Activated CD8-positive, alpha-beta memory T cell treated with anti-CD3 and anti-CD28 coated beads for 1 hour (primary cell): ENCODE measurements at places on chromosomes 16 and 17.

- DNase-seq, result no peak
These were observed 6.4 kb downstream of the ATP1B2 start for GRCh38 chr17:7656958-7657609.

DNA sequence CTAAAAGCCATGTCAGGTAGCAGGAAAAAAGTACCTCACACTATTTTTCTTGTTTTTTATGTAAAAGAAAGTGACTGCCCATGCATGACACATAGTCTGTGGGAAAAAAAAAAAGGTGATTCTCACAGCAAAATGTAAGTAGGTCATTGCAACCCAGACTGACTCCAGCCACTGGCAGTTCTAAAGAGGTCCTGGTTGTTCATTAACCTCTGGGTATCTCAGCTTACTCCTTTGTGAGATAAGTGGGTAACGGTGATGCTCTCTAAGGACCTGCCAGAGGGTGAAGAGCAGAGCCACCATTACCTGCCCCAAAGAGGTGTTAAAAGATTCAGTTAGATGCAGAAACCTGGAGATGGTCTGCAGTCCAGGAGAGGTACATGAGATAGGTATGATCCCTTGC is 531.9 kb downstream of the GRIN2A start:
- DNase-seq, result no peak

- no peak for DNase-seq
These were observed 15.0 kb downstream of the TBKBP1 start for GRCh38 chr17:47708864-47709541.

- no peak for DNase-seq
These were observed 6.0 kb upstream of the LPCAT2 start for GRCh38 chr16:55502801-55503366.

DNA sequence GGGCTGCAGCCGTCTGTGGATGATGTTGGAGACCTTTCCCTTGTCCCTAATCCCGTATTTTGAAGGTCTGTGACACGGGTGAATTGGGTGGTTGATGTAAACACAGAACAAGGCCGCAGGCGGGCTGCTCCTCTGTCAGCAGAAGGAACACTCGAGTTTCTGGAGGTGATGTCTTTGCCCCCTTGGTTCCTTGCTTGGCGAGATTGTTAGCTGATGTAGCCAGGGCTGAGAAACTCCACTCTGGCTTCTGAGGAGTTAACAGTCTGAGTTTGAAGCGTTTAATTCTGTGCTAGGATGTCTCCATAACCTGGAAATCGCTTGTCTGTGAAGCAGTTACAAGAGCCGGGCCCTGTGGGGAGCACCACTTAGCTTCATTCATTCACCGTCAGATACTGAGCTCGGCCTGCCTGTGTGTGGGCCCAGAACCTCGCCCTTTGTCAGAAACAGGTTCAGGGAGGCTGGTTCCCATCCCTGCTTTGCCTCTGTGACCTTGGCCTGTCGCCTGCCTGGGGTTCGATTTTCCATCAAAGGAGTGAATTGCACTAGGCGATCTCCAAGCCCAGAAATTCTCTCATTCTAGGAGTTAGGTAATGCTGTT is 1.3 kb downstream of the MAPK8IP3 start:
- DNase-seq, result no peak

DNA sequence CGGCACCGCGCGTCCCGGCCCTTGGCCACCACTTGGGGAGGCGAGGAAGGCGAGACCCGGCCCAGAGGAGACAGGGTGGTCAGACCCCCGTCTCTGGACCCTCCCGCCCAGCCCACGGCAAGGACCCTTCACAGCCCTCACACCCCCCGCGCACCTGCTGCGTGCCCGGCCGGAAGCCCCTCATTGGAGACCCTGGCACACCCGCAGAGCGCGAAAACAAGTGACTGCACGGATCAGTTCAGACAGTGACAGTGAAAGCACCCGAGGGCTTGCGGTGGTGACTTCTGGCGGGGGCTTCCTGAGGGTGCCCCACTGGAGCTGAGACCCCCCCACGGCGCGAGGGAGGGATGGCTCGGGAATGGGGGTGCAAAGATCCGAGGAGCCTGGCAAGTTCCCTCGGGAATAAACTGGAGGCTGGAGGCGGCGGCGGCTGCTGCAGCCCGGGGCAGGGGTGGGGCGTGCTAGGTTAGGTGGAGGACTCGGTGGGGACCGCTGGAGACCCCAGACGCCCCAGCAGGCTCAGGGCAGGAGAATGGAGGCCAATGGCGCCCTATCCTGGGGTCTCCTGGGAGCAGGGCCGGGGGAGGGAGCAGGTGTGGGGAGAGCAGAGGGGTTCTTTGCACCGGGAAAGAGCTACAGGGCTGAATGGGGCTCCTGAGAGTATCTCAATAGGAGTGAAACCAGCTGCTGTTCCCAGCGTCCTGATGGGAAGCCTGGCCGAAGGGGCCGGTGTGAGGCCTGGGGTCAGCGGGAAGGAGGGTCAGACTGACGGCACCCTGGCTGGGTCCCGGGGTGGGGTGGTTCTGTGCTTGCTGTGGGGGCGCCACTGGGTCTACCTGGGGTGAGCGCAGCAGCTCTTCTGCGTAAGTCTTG is 824 bp upstream of the FBXL16 start:
- DNase-seq, result no peak

- DNase-seq, result no peak
These were observed 5.1 kb upstream of the FOXL1 start for GRCh38 chr16:86573215-86573614.

- DNase-seq, result no peak
These were observed 85.7 kb downstream of the CMIP start for GRCh38 chr16:81530296-81530721.

GRCh38 chr17:60781880-60782412 is 104.3 kb downstream of the BCAS3 start:
- DNase-seq, result no peak

DNA sequence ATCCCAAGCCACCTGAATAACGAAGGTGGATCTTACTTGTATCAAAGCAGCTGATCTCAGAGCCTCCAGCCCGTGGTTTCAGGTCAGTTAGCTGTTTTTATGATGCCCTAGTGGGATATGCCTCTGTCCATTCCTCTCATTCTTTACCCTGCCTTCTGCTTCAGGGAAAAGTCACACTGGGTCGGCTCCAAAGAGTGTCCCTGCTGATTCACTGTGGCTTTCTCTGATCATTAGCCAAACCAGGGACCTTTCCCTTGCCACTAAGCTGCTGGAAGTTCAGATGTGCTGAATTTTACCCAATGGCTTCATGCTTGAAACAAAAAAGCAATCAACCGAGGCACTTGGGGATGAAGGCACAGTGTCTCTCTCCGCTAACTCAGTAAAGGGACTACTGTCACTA is 170.2 kb upstream of the SALL1 start:
- DNase-seq, result no peak

DNA sequence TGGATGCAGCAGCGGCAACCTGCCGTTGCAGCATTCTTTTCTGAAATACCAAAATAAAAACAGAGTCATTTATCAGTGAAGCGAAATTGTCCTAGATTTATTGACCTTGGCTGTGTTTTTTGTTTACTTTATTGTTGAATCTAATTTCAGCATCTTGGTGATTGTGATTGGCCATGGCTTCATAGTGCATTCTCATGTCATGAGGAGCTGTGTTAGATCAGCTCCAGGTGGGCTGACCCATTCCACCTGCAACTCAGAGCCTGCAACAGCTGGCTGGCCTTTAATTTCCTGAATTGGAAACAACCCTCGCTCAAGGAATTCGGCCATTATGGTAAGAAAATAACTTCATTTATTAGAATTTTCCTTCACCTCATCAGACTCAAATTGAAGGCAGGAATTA is 16.4 kb downstream of the KRT24 start:
- DNase-seq, result no peak

DNA sequence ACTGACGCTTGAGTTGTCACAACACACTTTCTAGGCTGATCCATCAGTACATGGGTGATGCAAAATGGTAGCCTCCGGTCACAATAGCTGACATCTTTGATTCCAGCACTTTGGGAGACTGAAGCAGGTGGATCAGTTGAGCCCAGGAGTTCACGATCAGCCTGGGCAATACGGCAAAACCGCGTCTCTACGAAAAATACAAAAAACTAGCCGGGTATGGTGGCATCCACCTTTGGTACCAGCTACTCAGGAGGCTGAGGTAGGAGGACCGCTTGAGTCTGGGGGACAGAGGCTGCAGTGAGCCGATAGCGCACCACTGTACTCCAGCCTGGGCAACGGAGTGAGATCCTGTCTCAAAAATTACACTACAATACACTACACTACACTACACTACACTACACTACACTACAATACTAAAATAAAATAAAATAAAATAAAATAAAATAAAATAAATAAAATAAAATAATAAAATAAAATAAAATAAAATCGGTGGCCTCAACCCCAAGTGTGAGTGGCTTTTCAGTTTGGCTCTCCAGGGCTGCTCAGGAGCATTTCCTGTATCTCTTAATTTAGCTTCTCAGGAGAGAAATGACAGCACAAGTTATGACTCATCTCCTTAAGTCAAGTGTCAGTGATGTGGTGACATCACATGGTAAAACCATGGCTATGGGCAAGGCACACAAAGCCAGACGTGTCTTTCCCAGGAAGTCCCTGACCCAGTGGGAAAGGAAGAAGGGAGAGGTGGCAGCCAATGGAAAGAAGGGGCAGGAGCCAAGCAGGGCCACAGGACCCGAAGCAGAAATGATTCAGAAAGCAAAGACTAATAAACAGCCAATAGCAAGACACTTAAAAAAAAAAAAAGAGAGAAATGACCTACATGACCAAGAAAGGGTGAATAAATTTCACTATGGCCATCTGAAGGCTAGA is 75.3 kb upstream of the TBC1D3K start:
- no peak for DNase-seq

DNA sequence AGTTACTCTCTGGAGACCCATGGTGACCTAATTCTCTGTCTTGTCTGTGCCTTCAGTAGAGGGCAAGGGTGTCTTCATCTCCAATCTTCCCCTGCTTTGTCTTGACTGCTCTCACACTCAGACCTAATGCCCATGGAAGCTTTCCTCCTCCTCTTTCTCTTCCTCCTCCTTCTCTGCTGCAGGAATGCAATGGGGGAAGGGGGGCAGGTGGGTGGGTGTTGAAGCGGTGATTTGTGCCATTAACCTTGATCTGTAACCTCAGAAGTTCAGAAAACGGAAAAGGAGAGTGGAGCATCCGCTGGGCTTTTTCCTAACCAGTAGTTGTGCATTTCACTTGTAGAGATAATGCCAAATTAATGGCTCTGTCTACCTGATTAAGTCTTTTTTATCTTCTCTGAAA is 172.3 kb upstream of the CDH11 start:
- DNase-seq, result no peak

- DNase-seq, result no peak
These were observed 154.0 kb upstream of the SDK2 start for GRCh38 chr17:73798111-73798748.

- no peak for DNase-seq
These were observed 182.1 kb downstream of the HS3ST3A1 start for GRCh38 chr17:13419676-13420075.

DNA sequence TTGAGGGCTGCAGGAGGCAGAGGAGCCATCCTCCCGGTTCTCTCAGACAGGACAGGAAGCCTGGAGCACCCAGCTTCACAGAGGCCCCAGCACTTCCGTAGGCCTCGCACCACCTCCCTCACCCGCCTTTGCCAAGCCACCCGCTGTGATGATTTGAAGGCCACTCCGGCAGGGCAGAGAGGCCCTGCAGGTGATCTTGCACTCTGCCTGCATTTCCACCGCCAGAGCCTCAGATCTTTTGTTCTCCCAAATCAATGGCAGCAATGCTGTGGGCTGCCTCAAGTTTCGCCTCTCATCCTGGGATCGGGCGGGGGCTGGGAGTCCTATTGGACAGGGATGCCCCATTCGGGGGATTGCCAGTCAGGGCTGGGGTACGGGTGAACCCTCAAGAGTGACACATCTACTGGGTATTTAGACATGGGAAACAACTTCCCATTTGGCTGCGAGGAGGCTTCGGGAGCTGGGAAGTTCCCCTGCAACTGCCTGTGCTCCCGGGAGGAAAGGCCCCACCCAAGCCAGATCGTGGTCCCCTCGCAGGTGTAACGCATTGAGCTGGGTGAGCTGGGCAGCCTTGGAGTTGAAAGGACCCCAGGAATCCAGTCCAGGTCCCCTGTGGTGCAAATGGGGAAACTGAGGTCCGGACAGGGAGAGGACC is 34.8 kb upstream of the PEMT start:
- no peak for DNase-seq

DNA sequence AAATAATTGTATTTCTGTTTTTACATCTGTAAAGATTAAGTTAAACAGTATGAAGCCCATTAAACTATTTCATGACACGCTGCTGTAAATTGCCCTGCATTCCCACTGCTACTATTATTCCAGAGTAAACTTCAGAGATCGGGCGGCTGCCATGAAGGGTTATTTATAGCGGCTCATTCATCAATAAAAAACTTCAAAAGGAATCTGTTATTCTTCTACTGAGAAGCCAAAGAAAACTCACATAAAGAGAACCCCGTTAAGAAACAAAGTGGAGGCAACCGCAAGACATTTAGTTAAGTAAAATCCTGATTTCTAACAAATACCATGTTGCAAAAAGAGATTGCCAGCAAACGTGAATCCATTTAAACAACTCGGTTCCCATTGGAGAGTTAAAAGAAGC is 16.4 kb downstream of the FOXL1 start:
- DNase-seq, result no peak

DNA sequence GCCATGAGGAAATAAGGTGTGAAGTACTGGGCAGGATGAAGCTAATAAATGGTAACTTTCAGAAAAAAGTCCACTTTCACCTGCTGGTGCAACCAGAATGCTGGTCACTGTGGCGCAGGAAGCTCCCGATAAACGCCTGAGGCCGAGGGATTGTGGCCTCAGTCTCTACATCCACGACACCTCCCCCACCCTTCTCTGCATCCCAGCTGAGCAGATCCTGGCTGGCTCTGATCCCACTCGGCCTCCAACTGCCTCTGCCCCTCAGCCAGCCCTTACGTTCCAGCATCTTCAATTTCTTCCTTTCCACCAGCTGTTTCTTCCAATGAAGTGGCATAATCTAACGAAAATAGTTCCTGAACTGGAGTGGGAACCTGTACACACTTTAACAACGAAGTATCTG is 49.5 kb downstream of the COX4I1 start:
- no peak for DNase-seq

- DNase-seq, result no peak
These were observed 8.6 kb downstream of the CMIP start for GRCh38 chr16:81453091-81453728.
